ENCODE measurements at places on chromosomes 16 and 17.
A peak's percentile ranks its signal among the peaks of the same experiment; 100 is the strongest.

DNA sequence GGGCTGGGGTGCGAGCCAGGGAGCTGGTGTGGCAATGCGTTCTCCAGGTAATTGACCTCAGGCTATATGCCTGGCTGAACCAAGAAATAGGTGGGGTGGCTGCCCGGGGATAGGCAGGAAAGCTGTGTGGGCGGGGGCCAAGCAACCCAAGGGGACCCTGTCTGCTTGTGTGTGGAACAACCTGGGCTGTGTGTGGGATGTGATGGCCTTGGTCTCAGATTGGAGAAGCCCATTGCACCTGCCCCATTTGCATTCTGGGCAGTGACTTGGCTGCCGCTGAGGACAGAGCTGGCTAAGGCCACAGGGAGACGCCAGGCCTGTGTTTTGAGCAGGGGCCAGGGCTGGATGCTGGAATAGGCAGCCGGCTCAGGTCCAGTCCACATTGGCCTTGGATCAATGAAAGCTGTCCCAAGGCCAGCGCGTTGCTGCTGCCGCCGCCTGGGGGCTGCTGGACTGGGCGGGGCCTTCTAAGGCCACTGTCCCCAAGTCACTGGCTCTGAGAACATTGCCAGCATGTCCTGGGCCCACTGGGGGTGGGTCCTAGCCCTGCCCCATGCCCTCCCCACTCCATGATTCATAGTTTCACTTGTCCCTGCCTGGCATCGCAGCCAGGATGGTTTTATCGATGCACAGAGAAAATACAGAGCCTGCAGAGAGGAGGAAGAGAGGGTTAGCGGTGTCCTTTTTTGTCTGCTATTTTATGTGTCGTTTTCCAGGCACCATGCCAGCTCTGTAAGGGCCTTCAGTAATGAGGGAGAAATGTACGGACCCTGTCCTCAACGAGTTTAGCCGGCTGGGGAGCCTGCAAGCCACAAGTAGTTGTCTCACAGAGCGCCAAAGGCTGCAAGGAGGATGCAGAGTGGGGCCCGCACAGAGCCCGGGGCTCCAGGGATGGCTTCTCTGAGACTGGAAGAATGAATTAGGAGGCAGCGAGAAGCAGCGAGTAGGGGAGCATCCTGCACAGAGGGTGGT, 43.9 kb downstream of the NKD1 start:
- DNase-seq = peak; percentile 4

DNA sequence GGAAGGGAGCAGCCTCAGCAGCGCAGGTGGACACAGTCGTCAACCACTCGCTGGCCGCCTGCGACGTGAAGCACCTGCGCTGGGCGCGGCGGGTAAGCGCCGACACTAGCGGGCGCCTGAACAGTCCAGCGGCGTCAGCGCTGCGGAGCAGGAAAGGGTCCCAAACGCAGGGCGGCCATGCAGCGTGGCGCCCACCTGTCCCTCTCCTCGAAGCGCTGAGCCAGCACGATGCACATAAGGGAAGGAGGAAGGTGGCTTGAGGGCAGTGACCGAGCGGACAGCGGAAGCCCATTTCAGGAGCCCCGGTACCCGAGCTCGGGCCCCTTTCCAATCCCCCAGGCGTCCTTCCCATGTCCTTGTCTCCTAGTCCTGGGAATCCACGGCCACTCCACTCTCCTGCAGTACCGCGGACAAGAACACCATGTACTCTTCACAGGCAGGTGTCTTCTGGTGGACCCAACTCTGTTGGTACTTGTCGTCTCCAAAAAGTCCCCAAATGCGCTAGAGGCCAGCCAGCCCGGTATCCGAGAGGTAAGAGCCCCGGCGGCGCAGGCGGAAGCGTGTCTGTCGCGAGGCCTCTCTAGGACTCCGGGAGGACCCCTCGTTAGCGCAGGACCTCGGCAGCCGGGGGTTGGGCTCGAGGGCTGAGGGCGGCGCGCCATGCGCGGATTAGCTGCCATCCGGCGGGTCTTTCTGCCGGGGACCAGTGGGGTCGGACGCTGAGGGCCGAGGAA, 14.4 kb downstream of the ZNF232 start:
- DNase-seq = no peak

DNA sequence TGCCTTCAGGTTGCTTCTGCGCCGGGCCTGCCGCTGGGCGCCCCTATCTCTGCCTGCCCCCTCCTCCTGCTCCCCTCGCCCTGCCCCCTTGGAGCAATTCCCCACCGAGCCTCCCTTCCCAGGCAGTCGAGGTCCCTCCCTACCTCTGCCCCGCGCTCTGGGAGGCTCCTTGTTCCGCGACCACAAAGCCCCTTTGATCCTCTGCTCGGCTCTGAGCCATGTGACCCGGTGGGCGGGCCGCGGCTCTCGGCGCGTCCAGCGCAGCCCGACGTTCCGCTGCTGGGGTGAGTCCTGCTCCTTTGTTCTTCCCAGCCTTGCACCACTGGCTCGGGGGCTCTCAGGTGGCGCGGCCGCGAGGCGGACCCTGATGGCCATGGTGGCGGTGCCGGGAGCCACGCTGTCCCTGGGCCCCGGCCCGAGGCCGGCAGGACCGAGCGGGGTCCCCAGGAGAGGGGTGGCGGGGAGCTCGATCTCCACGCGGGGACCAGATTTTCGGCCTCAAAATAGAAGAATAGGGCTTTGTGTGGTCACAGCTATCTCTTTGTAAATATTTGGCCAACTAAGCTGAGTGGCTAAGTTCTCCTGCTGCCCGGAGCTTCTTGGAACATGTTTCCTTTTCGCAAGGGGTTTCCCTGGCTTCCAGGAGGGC, 310.6 kb downstream of the SEC14L1 start:
- peak; percentile 79 for DNase-seq

DNA sequence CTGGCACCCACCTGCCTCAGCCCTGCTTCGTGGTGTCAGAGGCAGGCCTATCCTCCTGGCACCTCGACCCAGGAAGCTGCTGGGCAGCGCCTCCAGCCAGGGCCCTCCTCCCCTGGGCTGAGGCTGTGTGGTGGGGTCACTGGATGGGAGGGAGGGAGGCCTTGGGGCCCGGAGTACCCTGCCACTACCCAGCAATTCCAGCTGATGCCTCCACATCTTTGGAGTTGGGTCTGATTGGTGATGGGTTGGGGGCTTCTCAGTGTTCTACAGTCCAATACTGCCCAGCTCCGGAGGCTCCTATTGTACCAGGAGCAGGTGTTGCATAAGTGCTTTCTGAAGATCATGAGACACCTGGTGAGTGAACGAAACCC, 48.0 kb downstream of the USP22 start:
- no peak for DNase-seq

GRCh38 chr17:32757963-32758362, 119.0 kb downstream of the MYO1D start:
- no peak for DNase-seq

DNA sequence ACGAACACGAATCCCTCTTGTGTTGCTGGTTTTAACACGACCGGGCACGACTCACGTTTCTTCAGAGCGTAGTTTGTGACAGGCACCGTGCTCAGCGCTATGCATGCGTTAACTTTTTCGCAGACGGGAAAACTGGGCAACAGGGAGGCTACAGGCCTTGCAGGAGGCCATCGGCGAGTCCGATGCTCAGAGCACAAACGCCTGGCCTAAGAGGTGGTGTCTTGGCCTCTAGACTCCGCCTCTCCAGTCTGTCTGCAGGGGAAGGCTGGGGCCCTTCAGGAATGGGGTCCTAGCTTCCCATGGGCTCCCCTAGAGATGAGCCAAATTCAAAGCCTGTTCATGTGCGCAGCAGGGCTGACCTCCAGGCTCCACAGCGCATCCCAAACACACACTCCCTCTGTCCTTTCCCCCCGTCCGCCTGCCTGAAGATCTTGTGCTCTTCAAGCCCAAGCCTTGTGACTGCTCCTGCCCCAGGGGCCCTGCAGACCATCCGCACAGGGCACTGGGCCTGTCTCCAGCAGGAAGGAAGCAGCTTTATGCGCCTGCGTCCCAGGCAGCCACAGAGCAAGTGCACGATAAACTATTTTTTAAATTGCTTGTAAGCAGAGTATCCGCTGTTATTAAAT, 3.1 kb downstream of the CLCN7 start:
- DNase-seq = no peak

DNA sequence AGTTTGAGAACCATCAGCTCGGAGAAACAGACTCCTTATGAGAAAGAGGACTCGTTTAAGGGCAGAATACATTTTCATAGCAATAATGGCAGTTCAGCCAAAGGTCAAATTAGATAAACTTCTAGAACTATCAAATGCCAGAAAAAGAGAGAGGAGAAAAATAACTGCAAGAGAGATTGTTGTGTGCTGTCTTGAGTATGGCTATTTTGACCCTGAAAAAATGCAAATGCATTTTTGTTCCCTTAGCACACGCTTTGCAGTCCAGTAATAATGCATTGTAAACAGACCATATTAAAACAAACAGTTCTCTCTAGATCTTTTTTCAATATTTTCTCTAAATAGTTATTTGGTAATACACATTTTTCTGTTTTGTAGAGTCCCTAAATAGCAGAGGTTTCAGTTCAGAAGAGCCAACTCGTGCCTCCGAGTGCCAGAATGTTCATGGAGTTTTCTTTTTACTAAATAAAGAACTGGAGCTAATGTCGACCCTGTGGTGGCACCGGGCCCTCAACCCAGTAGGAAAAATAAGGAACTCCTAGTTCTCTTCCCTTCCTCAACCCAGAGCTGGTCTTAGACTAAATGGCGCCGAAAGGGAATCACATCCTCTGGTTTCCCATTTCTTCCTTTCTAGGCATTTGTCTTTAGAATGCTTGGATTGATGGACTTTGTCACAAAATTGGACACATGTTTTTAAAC, 298.0 kb downstream of the MAP2K4 start:
- DNase-seq = no peak

DNA sequence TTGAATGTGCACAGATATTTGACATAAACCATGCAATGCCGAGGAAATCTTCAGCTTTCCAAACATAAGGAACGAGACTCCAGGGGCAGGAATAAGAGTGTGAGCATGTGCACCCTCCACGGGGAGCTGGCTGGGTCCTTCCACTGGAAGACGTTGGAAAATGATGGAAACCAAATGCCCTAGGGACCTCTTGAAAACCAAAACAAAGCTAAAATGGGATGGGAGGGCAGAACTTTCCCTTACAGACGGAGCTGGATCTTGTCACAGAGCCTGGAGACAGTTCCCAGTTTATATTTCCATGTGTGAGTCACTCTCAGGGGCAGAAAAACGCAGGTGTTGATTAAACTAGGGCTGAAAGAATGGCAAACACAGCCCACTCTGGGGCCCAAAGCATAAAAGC, 34.4 kb upstream of the DNAH17 start:
- DNase-seq = no peak

GRCh38 chr17:18250708-18251107, 7.8 kb downstream of the FLII start:
- DNase-seq = no peak

DNA sequence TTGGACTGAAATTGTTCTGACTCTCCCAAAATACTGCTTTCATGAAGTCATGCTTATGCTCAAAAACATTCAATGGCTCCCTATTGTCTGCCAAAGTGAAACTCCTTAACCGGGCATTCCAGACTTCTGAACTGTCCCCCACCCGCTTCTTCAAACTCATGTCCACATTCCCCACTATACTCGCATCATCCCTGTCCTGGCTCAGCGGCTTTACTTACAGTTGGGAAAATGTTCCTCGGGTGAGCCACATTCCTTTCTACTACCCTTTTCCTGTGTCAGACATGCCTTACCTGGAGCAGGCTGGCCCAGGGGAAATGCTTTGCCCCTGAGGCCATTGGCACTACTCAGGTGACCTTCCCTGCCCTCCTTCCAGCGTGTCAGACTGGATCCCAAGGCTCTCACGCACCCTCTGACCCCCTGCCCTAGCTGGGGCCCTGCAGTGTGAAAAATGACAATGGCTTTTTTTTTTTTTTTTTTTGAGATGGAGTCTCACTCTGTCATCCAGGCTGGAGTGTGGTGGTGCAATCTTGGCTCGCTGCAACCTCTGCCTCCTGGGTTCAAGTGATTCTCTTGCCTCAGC, 5.3 kb downstream of the CYGB start:
- DNase-seq = no peak

DNA sequence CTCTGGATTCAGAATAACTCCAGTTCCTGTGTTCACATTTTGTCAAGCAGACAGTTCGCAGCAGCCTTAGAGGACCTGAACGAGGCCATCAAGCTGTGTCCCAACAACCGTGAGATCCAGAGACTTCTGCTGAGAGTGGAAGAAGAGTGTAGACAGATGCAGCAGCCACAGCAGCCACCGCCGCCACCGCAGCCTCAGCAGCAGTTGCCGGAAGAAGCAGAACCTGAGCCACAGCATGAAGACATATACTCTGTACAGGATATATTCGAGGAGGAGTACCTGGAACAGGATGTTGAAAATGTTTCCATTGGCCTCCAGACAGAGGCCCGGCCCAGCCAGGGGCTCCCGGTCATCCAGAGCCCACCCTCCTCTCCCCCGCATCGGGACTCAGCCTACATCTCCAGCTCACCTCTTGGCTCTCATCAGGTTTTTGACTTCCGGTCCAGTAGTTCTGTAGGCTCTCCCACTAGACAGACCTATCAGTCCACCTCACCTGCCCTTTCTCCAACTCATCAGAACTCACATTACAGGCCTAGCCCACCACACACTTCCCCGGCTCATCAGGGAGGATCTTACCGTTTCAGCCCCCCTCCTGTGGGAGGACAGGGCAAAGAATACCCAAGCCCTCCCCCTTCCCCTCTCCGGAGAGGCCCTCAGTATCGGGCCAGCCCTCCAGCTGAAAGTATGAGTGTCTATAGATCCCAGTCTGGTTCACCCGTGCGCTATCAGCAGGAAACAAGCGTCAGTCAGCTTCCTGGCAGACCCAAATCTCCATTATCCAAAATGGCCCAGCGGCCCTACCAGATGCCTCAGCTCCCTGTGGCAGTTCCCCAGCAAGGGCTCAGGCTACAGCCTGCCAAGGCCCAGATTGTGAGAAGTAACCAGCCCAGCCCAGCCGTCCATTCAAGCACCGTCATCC, 25.9 kb downstream of the CYB561 start:
- DNase-seq = no peak

DNA sequence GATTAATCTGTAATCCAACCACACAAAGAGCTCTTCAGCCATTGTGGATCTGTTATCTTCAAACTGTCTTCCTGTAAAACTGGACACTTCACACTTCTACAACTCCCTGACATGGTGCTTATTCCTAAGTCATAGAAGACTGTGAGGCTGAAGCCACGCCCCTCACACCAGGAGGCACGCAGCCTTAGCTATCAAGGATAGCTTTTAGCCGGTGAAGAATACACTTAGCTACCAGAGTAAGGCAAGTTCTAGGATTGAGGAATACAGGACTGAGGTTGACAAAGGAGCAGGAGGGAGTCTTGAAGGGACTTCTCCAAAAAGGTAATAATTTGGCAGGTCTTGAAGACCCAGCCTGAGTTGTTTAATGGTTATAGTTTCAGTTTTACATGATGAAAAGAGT, 79.8 kb upstream of the GAS7 start:
- DNase-seq = no peak

DNA sequence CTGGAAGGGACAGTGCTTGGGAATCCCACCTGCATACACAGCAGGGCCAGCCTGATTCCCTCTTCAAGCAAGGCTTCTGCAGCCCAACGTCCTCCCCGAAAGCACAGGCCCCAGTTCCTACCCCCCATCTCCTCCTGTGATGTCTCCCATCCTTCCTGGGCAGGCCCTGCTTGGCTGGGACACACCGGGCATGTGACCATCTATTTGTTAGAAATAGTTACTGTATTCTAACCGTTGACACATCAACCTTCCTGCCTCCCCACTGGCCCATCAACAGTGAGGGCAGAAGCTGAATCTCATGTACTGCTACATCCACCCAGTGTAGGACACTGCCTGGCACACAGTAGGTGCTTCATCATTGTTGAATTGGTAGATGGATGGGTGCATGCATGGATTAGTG, 10.7 kb downstream of the PRR29 start:
- DNase-seq = no peak
